Urinary bladder (tissue), 4 donors: ENCODE measurements at places on chromosomes 12 and 14. TPM values are rescaled to one million over a fixed set of nuclear protein-coding genes. Genes with fewer than 3 reads are reported as not detected.

SLC38A6 gene
- polyA plus RNA-seq, result 7.1 TPM

TESPA1 gene
- 1.1 TPM for polyA plus RNA-seq

KLRD1 gene
- polyA plus RNA-seq, result 1.2 TPM

FOXG1 gene
- polyA plus RNA-seq, result not detected

SLC35F4 gene
- 0.11 TPM for polyA plus RNA-seq

EIF2S3B gene
- polyA plus RNA-seq, result 1.6 TPM

PSMA3 gene
- 126 TPM for polyA plus RNA-seq

NXPH4 gene
- polyA plus RNA-seq, result 0.28 TPM

KLHL42 gene
- polyA plus RNA-seq, result 39.5 TPM

TMCC3 gene
- 10.0 TPM for polyA plus RNA-seq

IGF1 gene
- 20.3 TPM for polyA plus RNA-seq

SRRM4 gene
- polyA plus RNA-seq, result 0.08 TPM

NRXN3 gene
- polyA plus RNA-seq, result 6.7 TPM

KCNC2 gene
- not detected for polyA plus RNA-seq

KLRC4 gene
- 0.23 TPM for polyA plus RNA-seq

LGR5 gene
- polyA plus RNA-seq, result 0.14 TPM

FCF1 gene
- 38.3 TPM for polyA plus RNA-seq

OAS3 gene
- 9.6 TPM for polyA plus RNA-seq

SMIM10L1 gene
- polyA plus RNA-seq, result 12.8 TPM

KRT6C gene
- polyA plus RNA-seq, result not detected

KRT77 gene
- not detected for polyA plus RNA-seq

STAC3 gene
- 1.1 TPM for polyA plus RNA-seq

TMEM63C gene
- polyA plus RNA-seq, result 0.30 TPM

ERH gene
- 135 TPM for polyA plus RNA-seq

TSPAN11 gene
- 4.1 TPM for polyA plus RNA-seq

RPGRIP1 gene
- polyA plus RNA-seq, result 0.15 TPM

SALL2 gene
- polyA plus RNA-seq, result 11.9 TPM

RNASE2 gene
- 11.4 TPM for polyA plus RNA-seq

CD4 gene
- 21.5 TPM for polyA plus RNA-seq

TMEM253 gene
- polyA plus RNA-seq, result 0.42 TPM

EML1 gene
- polyA plus RNA-seq, result 45.2 TPM
